ENCODE measurements at places on chromosomes 2 and 18.

DNA sequence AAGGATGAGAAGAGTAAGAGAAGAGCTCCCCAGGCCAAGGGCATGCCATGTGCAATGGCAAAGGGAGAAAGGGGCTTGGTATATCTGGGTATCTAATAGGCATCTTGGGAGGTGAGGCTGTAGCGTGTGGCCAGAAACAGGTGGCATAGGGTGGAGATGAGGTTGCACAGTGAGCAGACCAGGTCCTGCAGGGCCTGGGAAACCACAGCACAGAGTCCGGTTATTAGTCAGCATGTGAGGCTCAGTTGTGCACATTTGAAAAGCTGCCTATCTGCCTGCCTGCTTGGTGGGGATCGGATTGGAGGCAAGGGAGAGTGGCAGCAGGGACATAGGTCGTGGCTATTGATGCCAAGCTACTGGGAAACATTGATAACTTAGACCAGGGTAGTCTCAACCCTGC, 190.6 kb downstream of the TPGS2 start:
- no peak for DNase-seq

GRCh38 chr2:202771336-202771735, 100.2 kb downstream of the ICA1L start:
- DNase-seq = no peak

- DNase-seq = no peak
These were observed 2.0 kb downstream of the IKZF2 start for GRCh38 chr2:213149294-213149875.

- no peak for DNase-seq
These were observed 15.6 kb downstream of the HRH4 start for GRCh38 chr18:24475926-24476589.

DNA sequence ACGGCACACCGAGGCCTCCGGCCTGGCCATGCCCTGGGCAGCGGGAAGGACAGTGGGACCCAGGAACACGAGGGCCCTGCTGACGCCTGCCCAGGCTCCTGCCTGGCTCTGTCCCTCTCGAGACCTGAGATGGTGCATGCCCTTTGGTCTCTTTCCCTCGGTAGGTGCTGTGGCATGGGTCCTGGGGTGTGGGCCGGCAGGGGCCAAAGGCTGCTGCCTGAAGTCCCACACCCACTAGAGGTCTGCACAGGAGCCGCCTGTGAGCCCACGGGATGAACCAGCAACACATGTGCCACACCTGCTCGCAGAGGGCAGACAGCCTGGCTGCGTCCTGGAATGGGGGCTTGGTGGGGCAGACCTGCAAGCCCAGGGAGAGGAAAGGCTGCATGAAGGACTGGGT, 73.3 kb downstream of the NDUFA10 start:
- DNase-seq = no peak

DNA sequence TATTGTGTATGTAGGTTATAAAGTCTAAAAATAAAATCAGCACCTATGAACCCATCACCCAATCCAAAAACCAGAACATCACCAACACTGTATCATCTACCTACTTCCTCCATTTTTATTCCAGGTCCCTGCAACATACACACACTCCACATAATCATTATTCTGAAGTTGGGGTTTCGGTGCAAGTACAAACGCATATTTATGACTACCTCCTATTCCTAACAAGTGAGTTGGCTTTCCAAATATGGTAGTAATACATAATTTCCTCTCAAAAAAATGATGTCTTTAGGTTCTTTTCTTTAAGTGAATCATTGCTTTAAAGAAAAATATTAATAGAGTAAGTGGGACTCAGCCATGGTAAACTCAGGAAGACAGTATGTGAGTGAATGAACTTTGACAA, 3.3 kb downstream of the ACVR1 start:
- no peak for DNase-seq

GRCh38 chr2:16816016-16816415, 150.4 kb upstream of the CYRIA start:
- DNase-seq = no peak

GRCh38 chr18:45066210-45066609, 385.5 kb downstream of the SETBP1 start:
- DNase-seq = no peak

- no peak for DNase-seq
These were observed 157.8 kb downstream of the LDLRAD4 start for GRCh38 chr18:13376298-13376840.

DNA sequence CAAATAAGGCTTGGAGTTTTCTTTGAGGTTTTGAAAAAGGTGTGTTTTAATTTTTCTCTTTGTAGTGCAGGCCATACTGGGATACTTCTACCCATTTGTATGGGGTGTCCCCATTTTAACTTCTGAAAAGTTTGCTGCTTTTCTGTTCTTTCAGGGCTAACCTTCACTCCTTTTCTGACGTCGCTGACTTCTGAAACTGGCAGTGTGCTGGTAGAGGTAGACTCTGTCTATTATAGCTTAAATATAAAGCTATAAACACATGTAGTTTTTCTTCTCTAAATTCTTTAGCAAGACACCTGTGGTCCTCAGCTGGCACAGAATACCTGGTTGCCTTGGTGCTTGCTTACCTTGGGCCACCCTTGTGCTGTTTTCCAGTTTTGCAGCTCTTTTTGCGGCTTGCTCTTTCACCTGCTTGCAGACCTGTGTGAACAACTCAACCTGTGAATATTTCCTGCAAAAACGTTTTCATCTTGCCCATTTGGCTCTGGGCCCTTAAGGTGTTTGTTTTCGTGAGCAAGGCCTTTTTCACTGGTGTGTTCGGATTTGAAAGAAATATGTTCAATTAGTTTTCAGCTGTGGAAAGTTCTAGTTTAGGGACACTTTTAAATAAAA, 42.2 kb downstream of the PHLPP1 start:
- DNase-seq = no peak

All from NCI-H1694 treated with DMSO at 0.1 percent for 48 hours (cell line).